ENCODE measurements at places on chromosomes 7 and 10.

DNA sequence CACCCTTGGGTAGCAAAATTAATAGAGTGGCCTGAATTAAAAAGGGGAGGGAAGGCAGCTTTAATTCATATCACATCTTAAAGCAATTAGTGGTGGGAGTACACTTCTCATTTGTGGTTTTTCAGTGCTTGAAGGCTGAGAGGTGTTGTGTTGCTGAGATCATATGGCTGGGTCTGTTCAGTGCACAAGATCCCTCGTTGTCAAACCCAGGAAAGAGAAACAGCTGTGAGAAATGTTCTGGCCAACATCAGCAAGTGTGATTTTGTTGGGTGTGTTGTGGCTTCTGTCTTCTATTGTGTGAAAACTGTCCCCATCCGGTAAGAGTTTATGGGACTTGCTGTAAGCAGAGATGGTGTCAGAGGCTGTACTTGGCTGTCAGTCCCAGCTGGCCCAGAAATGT lies 197.9 kb upstream of the BMPER start:
- no peak for DNase-seq

DNA sequence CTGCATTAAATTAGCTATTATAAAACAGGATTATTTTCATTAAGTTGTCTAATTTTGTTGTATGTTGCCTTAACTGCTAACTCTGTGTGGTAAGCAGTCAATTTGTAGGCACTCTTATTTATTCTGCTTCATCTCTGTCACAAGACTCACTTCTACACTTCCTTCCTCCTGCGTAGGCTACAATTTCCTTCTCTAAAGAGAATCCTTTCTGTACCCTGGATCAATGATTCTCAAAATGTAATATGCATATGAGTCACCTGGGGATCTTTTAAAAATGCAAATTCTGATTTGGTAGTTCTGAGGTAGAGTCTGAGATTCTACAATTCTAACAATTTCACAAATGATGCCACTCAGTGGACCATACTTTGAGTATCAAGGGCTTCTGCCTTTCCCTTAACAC lies 4.4 kb upstream of the UBE2D1 start:
- DNase-seq: no peak

DNA sequence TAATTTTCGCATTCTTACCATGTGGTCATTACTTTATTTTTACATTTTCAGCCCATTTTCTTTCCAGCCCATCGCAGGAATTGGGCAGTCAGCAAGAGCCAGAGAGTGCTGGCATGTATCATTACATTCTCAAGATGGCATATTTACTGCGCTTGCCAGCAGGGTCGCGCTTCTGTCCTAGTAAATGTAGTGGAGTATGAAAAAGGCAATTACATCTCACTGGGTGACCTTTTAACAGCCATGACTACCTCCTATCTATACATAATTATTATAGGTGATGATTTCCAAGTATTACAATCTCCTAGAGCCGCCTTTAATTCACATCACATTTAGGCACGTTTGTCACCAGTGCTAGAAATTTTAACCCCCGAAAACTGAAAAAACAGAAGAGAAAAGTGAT lies 433.7 kb upstream of the MGMT start:
- DNase-seq: no peak

GRCh38 chr10:115278294-115278693 lies 185.1 kb downstream of the ATRNL1 start:
- DNase-seq: no peak

DNA sequence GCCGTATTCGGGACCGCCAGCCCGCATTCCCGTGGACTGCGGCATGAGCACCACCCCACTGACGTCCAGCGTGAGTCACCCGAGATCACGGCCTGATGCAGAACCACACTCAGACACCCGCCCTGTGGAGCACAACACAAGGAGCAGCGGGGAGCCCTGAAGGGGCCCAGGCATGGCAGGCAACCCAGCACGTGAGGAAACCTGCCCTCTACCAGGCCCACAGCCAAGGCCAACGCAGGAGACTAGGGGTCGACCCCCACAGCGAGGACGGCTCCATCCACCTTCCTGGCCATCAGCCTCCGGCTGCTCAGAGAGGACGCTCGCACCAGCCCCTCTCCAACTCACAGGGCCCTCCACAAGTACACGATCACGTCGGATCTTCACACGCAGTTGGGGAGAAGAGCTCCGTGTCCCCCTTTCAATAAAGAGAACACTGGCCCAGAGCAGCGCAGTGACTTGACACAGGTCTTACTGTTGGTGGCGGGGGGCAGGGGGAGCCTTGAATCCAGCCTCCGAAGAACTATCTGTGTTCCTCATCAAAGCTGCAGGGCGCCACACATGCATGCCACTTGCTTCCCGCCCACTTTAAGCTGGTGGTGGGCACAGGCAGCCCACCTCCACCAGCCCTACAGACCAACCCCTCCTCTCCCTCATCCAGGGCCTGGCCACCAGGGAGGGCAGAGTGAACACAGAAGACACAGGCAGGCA lies 22.0 kb downstream of the MAD1L1 start:
- DNase-seq: no peak

DNA sequence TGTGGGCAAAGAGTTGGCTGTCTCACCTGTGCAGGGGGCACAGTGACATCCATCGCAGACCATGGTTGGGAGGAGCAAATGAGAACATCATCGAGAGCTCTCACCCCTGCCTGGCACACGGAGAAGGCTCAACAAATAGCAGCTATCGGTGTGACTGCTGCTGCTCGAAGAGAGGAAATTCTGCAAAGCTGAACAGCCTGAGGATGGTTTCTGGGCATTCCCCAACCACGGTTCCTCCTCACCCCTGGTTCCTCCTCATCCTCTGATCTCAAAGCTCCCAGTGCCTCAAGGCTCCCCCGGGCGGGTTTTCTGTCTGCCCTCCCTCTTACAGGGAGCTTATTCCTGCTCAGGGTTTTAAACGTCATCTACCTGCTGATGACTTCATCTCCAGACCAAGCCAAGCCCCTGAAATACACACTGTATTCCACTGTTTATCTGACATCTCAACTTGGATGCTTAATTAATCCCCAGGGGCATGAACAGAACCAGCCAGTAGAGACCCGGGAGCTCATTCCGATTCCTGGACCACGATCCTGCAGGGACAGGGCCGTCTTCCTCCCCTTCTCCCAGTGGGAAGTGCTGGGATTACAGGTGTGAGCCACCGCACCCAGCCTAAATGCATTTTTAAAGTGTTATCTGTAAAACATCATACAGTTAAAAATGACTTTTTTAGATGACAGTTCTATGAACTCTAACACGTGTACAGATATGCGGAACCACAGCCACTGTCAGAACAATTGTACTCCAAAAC lies 19.5 kb upstream of the NOM1 start:
- DNase-seq: no peak

DNA sequence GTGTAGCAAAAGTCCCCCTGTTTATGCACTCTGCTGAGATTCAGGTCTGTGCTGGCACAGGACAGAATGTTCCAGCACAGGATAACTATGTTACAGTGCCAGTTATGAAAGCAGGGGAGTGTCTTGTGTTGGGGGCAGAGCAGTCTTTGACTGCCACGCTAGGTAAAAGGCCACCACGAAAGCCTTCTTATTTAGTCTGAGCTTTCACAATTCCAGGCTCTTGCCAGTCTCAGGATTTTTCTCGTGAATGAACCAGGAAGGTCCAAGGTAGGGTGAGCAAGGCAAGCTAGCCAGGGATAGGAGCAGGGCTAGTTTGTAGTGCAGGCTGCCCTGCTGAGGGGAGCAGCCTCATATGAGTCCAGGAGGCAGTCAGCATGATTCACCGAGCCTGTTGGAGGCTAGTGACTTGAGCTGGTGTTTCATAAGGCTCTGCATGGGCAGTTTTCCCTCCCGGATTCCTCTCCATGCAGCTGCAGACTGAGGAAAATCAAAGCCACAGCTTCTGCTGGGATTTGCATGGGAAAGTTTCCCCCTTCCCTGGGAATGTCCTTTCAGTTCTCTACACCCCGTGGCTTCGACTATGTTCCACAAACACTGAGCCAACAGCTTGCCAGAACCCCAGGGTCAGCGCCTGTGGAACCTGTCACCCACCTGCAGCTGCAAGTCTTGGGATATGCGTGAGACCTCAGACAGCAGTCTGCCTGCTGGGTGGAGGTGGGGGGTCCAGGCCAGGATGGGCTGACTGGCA lies 112.3 kb downstream of the JCAD start:
- no peak for DNase-seq

GRCh38 chr7:22698767-22699166 lies 28.2 kb upstream of the IL6 start:
- no peak for DNase-seq

DNA sequence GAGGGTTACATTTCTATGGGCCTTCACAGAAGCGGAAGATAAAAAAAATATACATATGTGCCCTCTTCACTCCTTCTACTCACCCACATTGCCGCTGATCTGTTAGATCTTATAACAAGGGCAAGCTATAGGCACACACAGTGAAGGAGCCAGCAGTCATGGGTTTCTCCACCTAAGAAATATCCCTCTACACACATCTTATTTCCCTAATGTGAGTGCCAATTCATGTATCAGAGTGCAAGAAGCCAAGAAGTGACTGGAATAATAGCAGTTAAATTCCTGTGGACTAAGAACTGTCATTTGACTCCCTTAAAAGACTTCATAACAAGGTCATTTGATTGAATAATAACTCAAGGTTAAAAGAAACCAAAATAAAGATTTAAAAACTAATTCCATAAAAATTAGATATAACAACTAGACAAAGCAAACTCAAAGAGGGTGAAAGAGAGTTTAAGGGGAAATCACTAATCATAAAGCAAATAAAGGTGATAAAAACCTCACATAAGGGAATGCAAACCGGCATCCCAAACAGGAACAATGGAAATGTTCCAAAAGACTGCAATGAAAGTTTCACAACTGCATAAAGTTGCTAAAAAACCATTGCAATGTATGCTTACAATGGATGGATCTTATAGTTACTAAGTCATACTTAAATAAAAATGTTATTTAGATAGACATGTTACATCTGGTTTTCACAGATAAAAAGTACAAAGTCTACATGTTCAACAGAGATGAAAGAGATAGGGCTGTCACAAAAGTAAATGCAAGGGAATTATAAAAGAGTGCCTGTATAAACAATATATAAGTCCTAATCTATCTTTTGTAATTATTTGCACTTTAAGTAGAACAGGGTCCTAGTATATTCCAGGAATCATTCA lies 42.8 kb downstream of the ARHGAP21 start:
- no peak for DNase-seq

DNA sequence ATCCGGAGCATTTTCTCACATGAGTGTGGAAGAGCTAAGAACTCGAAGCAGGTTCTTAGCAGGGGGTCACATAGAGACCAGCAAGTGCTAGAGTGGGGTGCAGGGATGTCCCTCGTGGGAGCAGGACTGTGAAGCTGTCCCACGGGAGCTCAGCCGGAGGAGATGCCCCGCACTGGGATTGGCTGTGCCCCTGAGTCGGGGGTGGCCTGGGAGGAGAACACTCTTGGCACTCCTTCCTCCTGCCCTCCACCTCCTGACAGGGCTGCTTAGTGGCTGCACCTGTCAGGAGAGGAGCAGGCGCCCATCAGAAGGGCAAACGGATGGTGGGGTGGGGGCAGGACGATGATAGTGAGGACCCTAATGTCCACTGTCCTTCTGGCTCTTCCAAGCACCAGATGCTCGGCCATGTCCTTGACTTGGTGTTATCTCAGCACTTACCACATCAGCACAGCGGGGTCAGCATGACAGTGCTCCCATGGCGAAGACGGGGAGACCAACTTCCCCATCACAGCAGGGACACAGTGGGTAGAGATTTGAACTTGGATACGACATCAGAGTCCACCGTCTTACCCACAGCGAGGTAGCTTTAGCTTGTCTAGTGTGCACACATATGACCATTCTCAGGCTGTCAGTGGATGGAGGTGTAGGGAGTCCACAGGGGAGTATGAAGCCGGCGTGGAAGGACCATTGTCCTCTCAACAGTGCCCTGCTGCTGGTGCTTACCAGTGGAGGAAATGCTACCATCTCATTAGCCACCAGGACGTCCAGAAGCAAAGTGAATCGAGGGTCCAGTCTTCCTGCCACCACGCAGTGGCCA lies 142.5 kb upstream of the SHH start:
- no peak for DNase-seq

GRCh38 chr7:92813390-92814024 lies 22.9 kb downstream of the CDK6 start:
- no peak for DNase-seq

- DNase-seq: no peak
These were observed 35.4 kb downstream of the MALSU1 start for GRCh38 chr7:23334482-23335056.

- no peak for DNase-seq
These were observed 310.4 kb upstream of the IMMP2L start for GRCh38 chr7:111872450-111873325.

DNA sequence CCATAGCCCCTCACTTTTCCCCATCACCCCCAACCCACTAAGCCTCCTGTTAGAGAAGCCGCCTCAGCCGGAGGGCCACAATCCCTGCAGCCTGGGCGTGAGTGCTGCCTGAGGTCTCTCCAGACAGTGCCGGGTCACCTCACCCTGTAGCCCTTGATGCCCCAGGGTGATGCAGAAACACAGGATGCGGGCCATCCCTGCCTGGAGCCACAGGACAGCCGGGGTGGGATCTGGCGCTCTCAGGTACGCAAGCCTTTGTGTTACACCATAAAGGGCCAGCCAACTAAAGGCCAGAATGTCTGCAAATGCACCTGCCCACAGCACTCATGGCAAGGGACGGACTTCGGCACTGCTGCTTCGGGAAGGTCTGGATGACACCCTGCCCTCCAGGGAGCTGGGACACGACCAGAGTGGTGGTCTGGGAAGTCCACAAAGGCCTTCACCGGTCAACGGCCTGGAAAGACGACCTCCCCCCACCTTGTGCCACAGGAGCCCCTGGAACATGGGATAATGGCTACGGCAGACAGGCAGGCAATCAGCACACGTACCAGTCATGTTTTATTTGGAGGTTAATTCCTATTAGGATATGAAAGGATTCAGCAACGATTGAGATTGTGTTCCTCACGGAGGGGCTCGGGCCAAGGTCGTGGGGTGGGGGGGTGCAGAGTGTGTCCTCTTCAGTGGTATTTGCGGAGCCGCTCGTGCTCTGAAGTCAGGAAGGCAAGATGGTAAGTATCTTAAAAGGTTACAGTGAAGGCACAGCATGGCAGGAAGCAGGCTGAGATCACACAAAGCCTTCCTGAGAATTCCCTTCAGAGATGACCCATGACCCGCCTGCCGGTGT lies 8.1 kb downstream of the ATP5MF start:
- DNase-seq: no peak

DNA sequence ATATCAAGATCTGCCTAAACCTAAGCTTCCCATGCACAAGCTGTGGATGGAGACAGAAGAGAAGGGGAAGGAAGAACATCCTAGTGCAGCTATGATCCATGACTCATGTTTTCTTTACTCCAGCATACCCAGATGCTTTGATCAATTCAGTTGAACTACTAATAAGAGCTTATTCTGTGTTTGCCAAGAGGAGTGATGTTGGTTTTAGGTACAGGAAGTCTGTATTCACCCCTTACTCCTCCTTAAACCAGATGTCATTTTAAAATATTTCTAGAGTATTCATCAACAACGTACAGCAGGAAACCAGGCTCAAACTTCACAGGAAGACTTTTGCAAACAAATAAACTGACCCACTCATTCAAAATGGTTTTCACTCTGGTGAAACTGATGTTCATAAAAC lies 29.2 kb downstream of the PANK1 start:
- DNase-seq: no peak

GRCh38 chr10:21740989-21741388 lies 207.0 kb downstream of the MLLT10 start:
- DNase-seq: no peak
